ENCODE measurements at places on chromosomes 16 and 17. TPM values are rescaled to one million over a fixed set of nuclear protein-coding genes. Genes with fewer than 3 reads are reported as not detected.

The MYL4 gene
- 1.5 TPM for total RNA-seq

The ABCC12 gene
- total RNA-seq, result not detected

The CORO1A gene
- total RNA-seq, result 5.6 TPM

The MYOCD gene
- not detected for total RNA-seq

The KRT222 gene
- not detected for total RNA-seq

The PIPOX gene
- total RNA-seq, result 2.8 TPM

The SCGB1C2 gene
- total RNA-seq, result not detected
